ENCODE measurements at places on chromosomes 2 and 18. TPM values are rescaled to one million over a fixed set of nuclear protein-coding genes. Genes with fewer than 3 reads are reported as not detected.
A peak's percentile ranks its signal among the peaks of the same experiment; 100 is the strongest.

THSD7B gene
- 0.05 TPM for total RNA-seq

APLF gene
- 1.4 TPM for total RNA-seq

ZEB2 gene
- total RNA-seq, result 10.7 TPM

SGPP2 gene
- total RNA-seq, result 0.05 TPM

DCDC2C gene
- total RNA-seq, result not detected

HOXD12 gene
- total RNA-seq, result 0.12 TPM

CYRIA gene
- total RNA-seq, result 0.02 TPM

- peak; percentile 88 for DNase-seq
Observed at GRCh38 chr2:27380626-27381545, at the start of gene ZNF513. TSS of gene ZNF513 (minus strand) at chr2:27380734. CDS start at chr2:27380526, 208 bp downstream.

- DNase-seq, result no peak
Observed at GRCh38 chr2:86074256-86074655, 31.4 kb downstream of the POLR1A start.

GRCh38 chr2:167484875-167485274 is 596.6 kb downstream of the XIRP2 start:
- no peak for DNase-seq

DNA sequence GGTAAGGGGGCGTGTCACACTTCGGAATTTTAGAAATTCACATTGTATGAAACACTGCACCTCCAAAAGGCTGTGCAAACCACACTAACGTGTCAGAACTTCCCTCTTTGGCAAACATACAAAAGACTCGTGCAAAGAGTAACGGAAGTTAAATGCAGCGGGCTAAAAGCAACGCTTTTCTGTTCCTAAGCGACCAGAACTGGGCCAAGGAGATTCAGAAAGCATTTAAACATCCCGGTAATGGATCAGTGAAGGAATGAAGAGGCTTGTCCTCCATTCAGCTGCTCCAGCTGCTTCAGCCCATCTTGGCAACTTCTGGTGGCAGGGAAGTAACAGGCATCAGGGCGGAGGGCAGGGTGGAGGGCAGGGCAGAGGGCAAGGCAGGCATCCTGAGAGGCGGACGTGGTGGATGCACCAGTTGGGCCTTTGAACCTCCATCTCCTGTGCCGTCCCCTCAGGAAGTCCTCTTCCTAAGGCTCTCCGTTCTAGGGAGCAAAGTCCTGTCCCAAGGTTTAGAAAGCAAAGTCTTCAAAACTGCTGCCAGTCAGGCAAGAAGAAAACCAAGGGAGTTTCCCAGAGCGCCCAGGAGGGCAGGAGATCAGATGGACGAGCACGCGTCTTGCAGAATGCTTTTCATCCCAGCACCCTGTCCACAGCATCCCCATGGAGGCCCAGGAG is 230.7 kb downstream of the ZNF516 start:
- no peak for DNase-seq

DNA sequence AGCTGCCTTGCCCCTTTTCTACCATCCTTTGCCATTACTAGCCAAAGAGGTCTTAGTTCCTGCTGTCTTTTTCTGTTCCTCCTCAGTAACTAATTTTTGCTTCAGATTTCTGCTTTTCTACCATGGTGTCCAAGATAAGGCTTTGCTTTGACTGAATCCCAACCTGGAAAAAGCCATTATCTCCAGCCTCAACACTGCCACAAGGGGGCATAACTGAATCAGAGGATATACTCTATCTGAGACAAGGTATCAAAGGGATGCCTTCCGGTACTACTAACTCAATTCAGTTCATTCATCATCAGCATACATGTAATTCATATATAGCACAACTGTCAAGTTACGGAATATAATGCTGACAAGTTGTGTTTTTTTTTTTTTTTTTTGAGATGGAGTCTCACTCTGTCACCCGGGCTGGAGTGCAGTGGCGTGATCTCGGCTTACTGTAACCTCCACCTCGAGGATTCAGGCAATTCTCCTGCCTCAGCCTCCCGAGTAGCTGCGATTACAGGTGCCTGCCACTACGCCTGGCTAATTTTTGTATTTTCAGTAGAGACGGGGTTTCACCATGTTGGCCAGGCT is 11.4 kb downstream of the OSGEPL1 start:
- peak; percentile 46 for DNase-seq

- peak; percentile 97 for DNase-seq
Observed at GRCh38 chr2:46850742-46851141, 64.9 kb downstream of the MCFD2 start.

DNA sequence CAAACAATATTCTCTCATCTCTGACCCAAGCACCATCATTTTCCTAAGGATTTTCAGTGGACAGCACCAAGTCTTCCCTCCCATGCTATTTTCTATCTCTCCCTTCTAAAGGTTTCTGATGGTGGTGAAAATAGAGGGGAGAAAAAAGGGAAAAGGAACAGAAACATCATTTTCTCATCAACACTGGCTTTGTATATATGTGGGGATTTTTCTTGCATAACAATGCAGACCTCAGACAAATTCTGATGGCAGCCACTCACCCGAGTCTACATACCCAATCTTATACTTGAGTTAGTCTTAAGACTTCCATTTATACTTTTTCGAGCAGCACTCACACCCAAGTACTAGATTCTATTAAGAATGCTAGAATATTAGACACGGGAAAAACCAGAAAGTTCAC is 95.8 kb downstream of the TMEM163 start:
- DNase-seq, result no peak

- no peak for DNase-seq
Observed at GRCh38 chr2:20422402-20423271, 24.2 kb upstream of the RHOB start.

- peak; percentile 66 for DNase-seq
Observed at GRCh38 chr2:227447606-227448005, 24.4 kb upstream of the AGFG1 start.

DNA sequence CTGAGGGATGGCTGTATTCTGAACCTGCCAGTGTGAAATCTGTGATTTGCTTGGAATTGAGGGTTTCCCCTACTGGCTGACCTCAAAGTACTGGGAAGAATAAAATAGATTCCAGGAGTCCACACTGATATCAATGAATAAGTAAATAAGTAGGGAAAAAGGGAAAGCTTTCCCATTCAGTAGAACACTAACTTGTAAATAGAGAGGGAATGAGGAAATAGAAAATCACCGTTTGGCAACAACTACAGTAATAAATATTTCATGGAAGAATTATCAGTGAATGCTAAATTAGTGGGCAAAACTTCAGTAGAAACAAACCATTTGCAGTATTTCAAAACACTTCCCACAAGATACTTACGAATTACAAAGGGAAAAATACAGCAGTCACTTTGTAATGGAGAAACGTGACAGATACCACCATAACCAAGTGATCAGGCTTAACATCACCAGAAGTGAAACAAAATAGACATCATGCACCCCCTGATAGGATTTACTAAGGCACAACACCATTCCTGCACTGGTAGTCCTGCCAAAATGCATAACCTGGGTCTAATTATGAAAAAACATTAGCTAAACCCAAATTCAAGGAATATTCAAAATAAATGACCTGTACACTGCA is 88.5 kb downstream of the ICA1L start:
- no peak for DNase-seq

DNA sequence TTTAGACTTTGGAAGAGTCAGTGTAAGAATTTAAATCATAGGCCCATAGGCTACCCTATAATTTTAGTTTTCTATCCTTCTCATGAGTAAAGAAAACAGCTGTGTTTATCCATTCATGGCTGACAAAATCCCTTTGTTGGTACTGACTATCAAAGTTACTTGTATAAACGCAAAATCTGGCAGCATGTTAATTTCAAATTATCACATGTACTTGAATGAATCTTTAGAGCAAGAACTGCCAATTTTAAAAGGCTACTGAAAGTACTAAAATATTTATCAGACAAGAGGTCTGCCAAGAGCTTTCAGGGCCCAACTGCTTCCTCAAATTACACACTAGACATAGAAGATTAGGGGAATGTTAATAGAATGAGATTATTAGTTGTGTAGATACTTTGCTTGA is 66.6 kb downstream of the MYL12B start:
- no peak for DNase-seq

GRCh38 chr2:219497495-219498279 is 1.0 kb upstream of the GMPPA start:
- DNase-seq, result peak; percentile 86

- no peak for DNase-seq
Observed at GRCh38 chr2:217362710-217363109, 502.8 kb upstream of the TNP1 start.

- no peak for DNase-seq
Observed at GRCh38 chr18:46325895-46326294, 221.7 kb downstream of the HAUS1 start.

DNA sequence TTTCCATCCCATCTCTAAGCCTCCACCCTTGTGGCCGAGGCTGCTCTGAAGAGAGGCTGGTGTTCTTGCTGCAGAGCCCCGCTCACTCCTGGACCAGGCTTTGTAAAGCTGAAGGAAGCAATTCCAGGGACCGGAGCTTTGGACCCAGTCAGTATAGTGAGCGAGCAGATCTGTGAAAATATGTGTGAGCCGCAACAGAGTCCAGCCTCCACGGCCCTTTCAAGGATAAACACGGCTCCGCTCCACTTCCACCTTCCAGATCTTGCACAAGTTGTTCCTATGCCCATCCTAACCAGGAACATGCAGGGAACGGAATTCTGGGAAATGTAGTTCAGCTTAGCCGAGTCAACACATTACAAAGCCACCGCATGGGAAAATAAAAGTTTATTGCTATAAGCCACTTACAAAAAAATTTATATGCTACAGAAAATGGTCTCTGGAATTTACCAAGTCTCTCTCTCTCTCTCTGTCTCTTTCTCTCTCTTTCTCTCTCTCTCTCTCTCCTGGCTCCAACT is 151.7 kb upstream of the ZNF521 start:
- DNase-seq, result peak; percentile 83

DNA sequence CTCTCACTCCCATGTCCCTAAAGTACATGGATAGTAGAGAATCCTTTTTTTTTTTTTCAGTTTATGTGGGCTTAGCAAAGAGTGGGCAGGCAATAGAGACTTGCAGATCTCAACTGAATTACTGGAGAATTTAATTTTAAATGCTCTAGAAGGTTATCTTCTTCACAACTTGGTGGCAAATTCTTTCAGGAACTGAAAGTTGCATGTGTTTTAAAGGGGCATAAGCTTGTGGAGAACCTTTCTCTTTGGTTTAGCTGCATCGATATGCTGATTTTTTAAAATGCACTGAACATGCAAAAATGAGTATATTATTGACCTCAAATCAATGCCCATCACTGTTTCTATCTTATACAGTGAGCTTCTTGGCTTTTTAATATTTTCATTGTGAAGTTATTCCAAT is 24.9 kb upstream of the GALNT3 start:
- DNase-seq, result no peak

- DNase-seq, result no peak
Observed at GRCh38 chr2:100944617-100945432, 57.3 kb upstream of the RPL31 start.

DNA sequence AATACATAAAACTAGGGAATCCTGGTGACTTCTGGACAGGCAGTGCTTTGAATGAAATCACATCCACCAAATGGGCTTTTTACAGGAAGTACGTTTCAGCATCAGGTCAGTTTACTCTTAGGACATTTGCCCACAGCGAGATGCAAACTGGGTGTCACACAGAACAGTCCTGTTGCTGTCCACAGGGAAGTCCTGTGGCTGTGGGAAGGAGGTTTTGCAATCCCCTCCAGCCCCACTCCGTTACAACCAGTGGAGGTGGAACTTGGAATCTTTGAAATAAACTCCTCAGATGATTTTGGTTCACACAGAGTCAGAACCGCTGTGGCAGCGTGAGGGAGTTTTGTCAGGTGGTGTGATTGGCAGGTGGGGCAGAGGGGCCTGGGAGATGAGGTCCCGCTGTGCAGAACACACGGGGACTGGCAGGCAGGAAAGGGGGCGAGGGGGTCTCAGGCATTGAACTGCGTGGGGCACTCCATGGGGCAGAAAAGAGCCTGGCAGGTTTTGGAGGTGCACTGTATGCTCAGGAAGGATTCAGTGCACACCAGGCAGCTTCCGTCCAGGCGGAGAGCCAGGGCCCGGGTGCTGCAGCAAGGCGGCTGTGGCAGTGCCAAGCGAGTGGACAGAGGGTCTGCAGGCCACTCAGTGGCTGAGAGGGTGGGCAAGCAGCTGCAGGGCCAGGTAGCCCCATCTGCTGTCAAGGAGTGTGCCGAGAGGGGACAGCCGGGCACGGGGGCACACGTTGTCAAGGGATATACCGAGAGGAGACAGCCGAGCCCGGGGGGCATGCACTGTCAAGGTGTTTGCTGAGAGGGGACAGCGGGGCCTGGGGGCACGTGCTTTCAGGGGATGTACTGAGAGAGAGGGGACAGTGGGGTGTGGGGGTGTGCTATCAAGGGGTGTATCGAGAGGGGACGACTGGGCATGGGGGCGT is 148.7 kb downstream of the LDLRAD4 start:
- no peak for DNase-seq

DNA sequence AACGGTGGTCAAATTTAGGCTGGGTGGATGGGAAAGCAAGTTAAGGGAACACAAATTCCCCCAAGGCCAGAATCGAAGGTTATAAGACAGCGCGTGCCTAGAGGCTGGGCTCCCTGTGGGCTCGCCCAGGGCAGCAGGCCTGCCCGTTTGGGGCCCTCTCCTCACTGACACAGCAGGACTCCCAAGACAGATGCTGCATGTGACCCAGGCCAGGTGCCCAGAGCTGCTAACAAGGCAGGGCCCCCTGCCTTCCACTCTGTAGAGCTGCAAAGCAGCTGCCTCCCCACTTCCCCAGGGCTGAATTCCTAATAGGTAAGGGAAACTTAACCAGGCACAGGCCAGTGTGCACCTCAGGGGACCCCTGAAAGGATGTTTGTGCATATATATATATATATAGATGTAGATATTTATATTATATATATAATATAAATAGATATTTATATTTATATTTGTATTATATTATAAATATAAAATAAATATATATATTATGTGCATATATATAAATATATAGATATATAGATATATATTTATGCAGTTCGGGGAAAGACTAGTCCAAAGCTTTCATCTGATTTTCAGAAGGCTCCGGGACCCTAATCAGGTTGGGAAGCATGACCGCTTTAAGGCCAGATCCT is 43.7 kb downstream of the TMEM37 start:
- DNase-seq, result no peak

- peak; percentile 83 for DNase-seq
Observed at GRCh38 chr2:24721470-24721869, 71.7 kb downstream of the PTRHD1 start.

GRCh38 chr2:237223201-237223861 is 137.6 kb downstream of the COPS8 start:
- peak; percentile 99 for DNase-seq

- no peak for DNase-seq
Observed at GRCh38 chr2:18924886-18925285, 335.5 kb upstream of the NT5C1B start.

DNA sequence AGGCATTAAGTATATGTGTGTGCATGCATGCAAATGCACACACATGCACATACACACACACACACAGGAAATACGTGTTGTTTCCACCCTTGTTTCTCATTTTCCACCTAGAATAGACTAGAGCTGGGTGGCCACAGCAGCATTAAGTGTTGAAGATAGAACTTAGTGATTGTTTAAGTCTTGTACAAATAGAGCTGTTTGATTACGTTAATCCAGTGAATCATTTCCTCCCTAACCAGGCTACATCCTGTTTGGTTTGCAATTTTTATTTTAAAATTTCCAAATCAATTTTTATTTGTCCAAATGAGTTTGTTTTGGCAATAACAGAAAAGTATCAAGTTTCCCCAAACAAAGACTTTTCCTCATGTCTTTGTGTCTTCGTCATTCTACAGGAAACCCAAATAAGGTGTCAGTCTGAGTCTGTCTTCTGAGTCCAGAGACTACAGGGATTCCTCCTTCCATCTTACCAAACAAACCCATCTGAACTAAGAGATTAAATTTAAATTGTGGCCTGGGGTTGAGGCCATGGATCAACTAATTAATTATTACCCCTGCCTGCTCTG is 74.6 kb upstream of the GALNT5 start:
- DNase-seq, result peak; percentile 91

Data from M059J (cell line).